ENCODE measurements at places on chromosomes 5 and 9.

DNA sequence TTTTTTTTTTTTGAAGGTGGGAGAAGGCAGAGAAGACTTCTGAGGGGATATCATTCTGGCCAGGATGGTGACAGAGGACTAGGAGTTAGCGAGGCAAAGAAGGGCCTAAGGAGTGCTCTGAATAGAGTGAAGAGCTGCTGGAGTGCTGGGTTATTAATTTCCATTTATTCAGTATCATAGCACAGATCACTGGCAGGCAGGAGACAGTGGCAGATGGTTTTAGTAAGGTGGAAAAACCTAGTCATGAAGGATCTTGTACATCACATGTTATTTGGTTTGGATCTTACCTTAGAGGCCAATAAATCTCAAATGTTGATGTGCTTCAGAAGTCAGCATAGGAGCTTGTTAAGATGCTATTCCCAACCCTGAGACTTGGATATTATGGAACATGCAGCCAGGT lies 165.5 kb downstream of the TTLL11 start:
- DNase-seq: no peak

DNA sequence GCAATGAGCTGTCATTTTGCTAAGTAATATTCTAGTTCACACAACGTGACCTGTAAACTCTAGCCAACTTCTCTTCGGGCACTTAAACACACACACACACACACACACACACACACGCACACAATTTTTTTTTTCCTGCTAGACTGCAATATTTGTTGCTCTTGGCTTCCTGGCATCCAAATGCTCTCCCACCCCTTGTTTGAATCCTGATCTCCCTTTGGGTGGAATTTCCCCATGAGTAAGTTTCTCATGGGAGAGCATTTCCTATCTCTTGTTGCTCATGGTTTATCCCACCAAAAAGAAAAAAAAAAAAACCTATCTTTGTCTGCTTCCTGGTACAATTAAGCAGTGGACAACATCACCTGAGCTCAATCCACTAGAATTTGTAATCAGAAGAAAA lies 54.7 kb upstream of the TSLP start:
- DNase-seq: no peak

- no peak for DNase-seq
Measured at GRCh38 chr9:99076483-99077171, 28.3 kb upstream of the TGFBR1 start.

DNA sequence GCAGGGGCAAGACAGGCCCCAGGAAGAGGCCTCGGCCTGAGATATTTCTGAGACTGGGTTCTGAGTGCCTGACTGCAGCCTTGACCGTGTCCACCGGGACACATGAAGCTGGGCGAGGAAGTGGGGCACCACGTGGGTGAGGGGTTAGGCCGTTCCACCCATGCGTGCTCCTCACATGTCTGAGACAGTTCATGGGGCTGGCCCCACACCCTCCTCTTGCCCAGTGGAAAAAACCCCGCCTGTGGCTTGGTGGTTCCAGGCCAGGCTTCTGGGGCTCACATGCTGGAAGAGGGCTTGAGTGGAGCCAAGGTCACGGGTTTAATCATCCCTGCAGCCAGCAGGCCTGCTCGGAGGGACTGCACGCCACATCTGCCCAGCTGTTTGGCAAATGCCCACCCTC lies 11.4 kb downstream of the HMCN2 start:
- DNase-seq: no peak

GRCh38 chr5:108670591-108671289 lies 77.0 kb upstream of the FER start:
- no peak for DNase-seq

- no peak for DNase-seq
Measured at GRCh38 chr5:170494041-170494440, 9.8 kb upstream of the KCNIP1 start.

GRCh38 chr9:94210616-94211603 lies 48.2 kb upstream of the ZNF169 start:
- no peak for DNase-seq

- DNase-seq: no peak
Measured at GRCh38 chr5:173238312-173239232, 3.6 kb upstream of the NKX2-5 start.

GRCh38 chr5:72687288-72687687 lies 129.2 kb upstream of the TNPO1 start:
- no peak for DNase-seq

- peak; percentile 73 for DNase-seq
Measured at GRCh38 chr9:127450830-127451607, at the start of the genes LRSAM1 and RPL12. Gene LRSAM1 (plus strand): TSS chr9:127451510. CDS start chr9:127454528, 3,018 bp downstream. Gene RPL12 (minus strand): TSS chr9:127451406. CDS start chr9:127451317, 89 bp downstream.

DNA sequence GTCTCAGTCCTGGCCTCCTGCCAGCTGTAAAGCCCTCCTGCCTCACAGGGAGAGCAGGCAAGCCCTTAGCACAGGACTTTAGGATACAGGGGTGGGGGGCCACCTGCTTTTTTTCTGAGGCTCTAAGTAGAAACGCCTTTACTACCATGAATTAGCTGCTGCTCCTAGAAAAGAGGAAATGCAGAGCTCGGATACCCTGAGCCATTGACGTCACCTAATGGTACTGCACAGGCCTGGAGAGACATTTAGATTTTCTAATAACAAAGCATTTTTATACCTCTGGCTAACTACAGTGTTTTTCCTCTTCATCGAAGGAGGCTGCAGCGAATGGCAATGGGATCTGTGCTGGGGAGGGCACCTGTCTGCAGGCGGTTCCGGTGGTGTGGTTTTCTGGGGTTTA lies 137.0 kb downstream of the WDR41 start:
- no peak for DNase-seq

DNA sequence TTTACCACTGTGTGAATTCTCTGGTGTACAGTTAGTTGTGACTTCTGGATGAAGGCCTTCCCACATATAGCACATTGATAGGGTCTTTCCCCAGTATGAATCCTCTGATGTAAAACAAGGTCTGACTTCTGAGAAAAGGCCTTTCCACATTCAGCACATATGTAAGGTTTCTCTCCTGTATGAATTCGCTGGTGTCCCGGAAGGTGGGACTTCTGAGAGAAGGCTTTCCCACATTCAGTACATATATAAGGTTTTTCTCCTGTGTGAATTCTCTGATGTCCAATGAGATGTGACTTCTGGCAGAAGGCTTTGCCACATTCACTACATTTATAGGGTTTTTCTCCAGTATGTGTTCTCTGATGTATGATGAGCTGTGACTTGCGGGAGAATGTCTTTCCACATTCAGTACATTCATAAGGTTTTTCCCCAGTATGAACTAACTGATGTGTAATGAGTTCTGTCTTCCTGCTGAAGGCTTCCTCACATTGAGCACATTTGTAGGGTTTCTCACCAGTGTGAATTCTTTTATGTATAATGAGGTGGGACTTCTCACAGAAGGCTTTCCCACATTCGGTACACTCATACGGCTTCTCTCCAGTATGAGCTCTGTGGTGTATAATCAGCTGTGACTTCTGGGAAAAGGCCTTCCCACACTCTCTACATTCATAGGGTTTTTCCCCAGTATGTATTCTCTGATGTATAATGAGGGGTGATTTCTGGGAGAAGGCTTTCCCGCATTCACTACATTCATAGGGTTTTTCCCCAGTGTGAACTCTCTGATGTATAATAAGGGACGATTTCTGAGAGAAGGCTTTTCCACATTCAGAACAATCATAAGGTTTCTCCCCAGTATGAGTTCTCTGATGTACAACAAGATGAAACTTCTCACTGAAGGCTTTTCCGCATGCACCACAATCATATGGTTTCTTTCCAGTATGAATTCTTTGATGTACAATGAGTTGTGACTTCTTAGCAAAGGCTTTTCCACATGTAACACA lies 9.1 kb downstream of the ZNF300 start:
- no peak for DNase-seq

GRCh38 chr9:3730511-3730922 lies 204.7 kb upstream of the RFX3 start:
- no peak for DNase-seq

DNA sequence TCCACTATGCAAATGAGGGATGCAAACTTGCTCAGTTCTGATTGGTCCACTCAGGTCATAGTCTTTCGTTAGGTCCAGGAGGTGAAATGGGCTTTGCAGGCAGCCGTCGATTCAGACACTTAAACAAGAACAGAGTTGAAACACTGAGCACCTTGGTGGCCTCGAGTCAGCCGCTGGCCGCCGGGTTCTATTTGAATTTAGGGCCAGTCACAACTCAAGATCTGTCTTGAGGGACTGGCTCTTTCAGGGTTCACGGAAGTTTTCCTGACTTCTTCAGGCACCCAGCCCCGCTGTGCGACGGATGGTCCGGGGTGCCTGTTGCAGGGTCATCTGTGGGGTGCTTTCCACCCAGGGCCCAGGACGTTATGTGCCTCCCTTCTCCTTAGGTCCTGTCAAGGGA lies 412.8 kb upstream of the IRX4 start:
- DNase-seq: no peak

GRCh38 chr5:172496671-172497371 lies 42.5 kb upstream of the SH3PXD2B start:
- no peak for DNase-seq

DNA sequence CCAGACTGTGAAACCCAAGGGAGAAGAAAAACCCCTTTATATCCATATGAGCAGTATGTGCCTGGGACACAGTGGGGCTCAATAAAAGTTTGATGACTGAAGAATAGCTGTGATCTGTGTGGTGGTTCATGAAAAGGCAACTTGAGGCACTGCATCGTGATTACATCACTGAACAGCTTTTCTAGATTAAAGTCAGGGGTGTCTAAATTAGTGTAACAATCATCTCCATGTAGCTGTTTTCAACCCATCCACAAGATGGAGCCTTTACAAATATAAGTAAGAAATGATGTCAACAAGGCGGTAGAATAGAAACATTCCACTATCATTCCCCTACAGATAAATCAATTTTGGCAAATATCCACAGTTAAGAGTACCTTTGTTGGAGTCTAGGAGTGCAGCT lies 55.5 kb downstream of the PRRC1 start:
- no peak for DNase-seq

GRCh38 chr9:17799369-17799768 lies 220.5 kb downstream of the SH3GL2 start:
- no peak for DNase-seq

GRCh38 chr5:88823201-88823600 lies 59.8 kb downstream of the MEF2C start:
- no peak for DNase-seq

DNA sequence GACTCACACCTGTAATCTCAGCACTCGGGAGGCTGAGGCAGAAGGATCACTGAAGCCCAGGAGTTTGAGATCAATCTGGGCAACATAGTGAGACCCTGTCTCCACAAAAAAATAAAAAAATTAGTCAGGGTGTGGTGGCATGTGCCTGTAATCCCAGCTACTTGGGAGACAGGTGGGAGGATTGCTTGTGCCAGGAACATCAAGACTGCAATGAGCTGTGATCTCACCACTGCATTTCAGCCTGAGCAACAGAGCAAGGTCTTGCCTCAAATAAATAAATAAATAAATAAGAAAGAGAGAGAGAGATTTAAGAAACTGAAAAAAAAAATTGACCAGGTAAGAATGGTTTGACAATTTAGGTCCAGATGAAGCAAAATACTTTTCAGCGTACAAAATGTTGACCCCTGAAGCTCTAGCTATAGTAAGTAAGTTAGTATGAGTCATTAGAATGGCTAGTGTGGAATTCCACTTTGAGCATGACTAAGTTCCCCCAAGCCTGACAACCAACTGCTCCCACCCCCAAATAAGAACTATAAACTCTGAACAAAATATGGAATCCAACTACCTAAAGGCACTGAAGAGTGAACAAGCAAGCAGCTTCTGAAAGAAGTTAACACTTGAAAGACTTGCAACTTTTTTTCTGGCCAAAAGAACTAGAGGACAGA lies 217.8 kb upstream of the TLE4 start:
- no peak for DNase-seq

- no peak for DNase-seq
Measured at GRCh38 chr5:40605295-40605958, 74.3 kb upstream of the PTGER4 start.

- DNase-seq: no peak
Measured at GRCh38 chr5:84688566-84688965, 303.9 kb upstream of the EDIL3 start.

- DNase-seq: no peak
Measured at GRCh38 chr9:23730364-23730763, 95.7 kb downstream of the ELAVL2 start.

GRCh38 chr5:178403956-178404600 lies 171.5 kb upstream of the PHYKPL start:
- no peak for DNase-seq

- DNase-seq: peak; percentile 25
Measured at GRCh38 chr5:161546470-161547301, at the start of gene GABRB2. Gene GABRB2 (minus strand): TSS chr5:161546725. CDS start chr5:161546643, 82 bp downstream.

DNA sequence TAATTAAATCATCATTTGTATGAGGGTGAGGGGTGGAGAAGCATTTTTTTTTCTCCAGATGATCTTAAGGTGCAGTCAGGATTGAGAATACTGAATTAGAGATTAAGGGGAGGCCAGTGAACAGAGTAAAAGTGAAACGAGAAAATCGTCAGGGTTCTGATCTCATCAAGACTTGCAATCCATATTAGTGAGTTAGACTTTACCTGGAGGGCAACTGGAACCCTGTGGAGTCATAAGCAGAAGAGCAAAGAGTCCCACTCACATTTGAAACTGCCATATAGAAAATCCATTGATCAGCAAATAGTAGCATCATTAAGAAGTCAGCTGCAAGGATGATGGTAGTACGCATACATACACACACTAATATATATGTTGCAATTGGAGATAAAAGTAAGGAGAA lies 466.2 kb upstream of the PAPPA start:
- no peak for DNase-seq

DNA sequence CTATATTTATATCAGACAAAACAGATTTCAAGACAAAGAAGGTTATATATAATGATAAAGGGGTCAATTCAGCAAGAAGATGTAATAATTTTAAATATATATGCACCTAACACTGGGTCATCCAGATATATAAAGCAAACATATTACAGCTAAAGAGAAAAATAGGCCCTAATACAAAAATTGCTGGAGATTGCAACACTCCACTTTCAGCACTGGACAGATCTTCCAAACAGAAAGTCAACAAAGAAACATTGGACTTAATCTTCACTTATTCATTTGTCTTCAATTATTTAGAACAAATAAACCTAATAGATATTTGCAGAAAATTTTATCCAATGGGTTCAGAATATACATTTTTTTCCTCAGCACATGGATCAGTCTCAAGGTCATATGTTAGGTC lies 45.8 kb downstream of the MEIKIN start:
- no peak for DNase-seq

Data from NCI-H187 (cell line).